ENCODE measurements at places on chromosomes 7 and 10.

- DNase-seq, result no peak
Observed at GRCh38 chr7:101595766-101596537, 33.1 kb downstream of the MYL10 start.

DNA sequence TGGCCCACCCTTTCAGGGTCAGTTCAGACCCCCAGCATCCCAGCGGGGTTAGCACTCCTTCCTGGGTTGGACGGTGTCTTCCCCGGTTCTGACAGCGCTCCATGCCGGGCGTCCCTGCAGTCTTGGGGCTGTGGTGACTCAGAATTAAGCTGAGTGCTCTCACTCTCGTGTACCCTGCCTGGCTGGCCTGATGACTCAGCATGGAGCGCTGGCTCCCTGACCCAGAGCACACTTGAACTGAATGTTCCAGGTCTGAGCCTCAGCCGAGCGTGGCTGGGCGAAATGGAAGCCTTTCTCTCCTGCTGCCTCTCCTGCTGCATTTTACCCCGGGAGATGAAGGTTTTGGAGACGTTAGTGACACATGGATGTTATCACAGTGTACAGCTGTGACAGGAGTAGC lies 7.1 kb downstream of the BAG3 start:
- peak; percentile 94 for DNase-seq

GRCh38 chr10:3704565-3705325 lies 80.3 kb downstream of the KLF6 start:
- DNase-seq, result no peak

DNA sequence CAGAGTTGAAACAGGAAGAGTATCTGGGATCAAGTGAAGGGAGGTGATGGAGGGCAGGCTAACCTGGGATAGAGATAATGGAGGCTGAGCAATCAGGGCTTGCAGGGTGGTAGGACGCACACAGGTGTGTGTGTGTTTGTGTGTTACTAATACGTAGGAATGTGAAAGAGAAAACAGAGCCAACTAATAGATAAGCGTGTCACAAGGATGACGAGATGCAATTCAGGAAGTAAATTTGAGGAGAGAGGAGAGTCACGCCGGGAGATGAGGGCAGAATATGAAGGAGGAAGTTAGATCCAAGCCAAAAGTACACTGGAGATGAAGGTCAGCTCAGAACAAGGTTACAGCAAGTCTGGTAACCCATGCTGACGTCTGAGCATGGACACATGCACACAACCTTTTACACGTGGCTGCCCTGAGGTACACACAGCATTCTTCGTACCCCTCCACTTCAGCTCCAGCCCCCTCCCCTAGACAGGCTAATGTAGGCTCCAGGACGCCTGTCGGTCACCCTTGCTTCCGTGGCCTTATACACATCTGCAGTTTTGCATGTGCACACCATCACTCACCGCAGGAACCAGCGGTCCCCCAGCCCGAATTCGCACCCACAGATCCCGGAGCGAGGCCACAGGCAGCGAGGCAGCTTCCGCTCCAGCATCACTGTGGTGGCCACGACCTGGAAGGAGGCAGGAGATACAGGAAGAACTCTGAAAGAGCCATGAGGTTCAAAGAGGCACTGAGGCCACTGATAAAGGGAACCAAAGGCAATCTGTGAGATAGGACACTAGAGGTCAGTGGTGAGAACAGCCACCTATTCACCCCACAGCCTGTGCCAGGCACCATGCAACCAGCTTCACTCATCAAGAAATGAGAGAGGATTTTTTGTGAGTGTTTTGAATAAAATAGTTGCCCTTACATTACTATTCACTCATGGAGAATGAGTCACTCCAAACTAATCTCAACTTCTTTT lies 23.7 kb upstream of the TRPV6 start:
- peak; percentile 57 for DNase-seq

GRCh38 chr10:44115516-44115915 lies 269.4 kb downstream of the CXCL12 start:
- DNase-seq, result no peak

- no peak for DNase-seq
Observed at GRCh38 chr10:19728964-19729363, 87.3 kb upstream of the PLXDC2 start.

GRCh38 chr7:151118108-151119054 lies 32.1 kb downstream of the AGAP3 start:
- no peak for DNase-seq

GRCh38 chr10:33223326-33224000 lies 111.0 kb downstream of the NRP1 start:
- no peak for DNase-seq

DNA sequence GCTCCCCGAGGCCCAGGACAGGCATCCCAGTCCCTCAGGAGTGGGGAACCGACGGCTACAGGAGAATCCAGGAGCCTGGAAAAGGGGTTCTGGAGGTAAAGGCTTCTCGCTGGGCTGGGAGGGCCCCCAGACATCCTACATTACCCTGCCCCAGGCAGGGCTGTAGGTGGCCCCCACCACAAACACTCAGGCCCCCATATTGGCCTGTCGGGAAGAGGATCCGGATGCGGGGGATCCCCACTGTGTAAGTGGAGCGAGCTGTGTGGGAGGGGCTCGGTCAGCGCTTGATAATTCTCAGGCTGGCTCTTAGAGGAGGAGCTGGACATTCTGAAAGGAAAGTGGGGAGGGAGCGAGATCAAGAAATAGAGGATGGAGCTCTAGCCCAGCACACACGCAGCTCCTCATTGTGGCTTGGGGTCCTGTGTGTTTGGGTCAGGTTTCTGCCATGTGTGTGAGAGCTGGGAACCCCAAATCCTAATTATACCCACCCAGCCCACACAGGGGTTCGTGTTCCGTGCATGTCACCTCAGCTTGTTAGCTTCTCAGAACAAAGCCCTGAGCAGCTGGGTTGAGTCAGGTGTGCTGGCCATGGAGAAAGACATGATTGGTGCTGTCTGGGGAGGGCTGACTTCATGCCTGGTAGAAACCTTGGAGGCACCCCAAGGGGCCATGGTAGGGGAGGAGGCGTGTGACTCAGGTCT lies 49.4 kb downstream of the ZNF467 start:
- no peak for DNase-seq

GRCh38 chr10:131044379-131045111 lies 267.0 kb downstream of the TCERG1L start:
- DNase-seq, result no peak

- no peak for DNase-seq
Observed at GRCh38 chr7:87920578-87920977, 13.5 kb upstream of the ADAM22 start.

DNA sequence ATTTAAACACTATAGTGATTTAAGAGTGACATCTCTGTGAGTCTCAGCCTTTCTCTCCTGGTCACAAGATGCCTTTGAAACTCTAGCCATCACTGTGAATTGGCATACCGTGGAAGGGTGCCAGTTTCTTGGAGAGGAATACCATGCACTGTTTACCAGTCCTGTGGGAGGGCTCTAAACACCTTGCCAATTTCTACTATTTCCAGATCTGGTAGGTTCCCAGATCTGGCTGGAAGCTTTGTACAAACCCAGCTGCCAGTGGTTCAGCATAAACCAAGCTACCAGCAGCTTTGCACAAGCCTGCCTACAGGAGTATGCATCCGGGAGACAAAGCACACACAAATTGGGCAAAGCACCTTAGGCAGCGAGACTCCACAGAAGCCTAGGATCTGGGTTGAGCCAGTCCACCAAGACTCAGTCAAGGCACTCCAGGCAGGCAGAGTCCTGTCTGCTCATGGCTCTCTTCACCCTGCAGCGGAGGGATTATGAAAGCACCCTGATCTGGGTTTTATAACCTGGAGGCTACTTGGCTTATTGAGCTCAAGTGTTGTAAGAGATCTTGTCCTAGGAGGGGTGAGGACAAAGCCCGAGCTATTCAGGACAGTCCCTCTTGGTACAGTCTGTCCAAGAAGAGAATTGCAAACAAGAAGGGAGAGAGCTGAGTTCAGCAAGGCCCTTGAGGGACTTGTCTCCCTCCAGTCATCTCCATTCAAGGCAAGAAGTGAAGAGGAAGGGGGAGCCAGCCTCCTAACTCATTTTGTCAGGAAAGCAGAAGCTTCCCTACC lies 23.6 kb downstream of the MCM10 start:
- no peak for DNase-seq

DNA sequence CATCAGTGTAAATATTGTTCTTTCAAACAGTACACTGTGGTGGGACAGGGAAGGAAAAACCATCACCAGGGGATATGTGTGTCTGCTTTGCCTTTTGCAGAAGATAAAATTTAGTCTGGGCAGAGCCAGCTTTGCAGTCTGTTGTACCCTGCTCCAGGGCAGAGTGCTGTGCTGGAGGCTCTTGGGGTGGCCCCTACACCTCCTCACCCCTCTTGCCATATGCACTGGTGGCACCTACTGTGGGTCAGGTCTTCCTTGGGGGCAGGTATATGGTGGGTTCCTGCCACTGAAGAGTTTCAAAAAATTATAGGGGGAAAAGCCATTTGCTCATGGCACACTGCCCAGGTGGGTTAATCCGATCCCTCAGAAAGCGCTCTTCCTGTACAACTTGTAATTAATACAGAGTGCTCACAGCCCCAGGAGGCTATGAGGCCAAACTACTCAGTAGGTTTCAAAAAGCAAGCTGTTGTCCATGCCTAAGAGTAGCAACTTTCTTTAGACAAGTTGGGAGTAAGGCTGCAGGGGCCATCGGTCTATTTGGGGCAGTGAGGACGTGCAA lies 112.7 kb upstream of the BMPER start:
- DNase-seq, result no peak

- DNase-seq, result no peak
Observed at GRCh38 chr10:78249690-78250089, 216.0 kb downstream of the RPS24 start.

- peak; percentile 64 for DNase-seq
Observed at GRCh38 chr10:100341953-100342626, 4.9 kb upstream of the SCD start.

GRCh38 chr7:41446606-41447449 lies 256.1 kb downstream of the INHBA start:
- DNase-seq, result no peak

DNA sequence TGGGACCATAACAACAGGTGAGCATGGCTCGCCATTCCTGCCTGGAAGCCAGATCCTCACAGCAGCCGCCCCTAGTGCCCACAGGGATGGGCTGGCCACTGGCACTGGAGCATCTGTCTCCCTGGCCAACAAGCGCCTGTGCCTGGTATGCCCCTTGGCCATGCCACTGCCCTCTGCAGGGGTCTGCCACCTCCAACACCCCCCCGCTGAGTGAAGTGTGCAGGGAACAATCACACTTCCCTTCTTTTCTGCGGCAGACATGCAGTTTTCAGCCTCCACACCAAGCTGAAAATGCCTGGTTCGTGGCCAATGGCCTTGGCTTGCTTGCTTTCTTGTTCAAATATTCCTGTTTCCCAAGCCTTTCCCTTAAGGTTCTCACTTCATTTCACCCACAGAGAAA lies 50.7 kb downstream of the HSPA12A start:
- DNase-seq, result no peak

DNA sequence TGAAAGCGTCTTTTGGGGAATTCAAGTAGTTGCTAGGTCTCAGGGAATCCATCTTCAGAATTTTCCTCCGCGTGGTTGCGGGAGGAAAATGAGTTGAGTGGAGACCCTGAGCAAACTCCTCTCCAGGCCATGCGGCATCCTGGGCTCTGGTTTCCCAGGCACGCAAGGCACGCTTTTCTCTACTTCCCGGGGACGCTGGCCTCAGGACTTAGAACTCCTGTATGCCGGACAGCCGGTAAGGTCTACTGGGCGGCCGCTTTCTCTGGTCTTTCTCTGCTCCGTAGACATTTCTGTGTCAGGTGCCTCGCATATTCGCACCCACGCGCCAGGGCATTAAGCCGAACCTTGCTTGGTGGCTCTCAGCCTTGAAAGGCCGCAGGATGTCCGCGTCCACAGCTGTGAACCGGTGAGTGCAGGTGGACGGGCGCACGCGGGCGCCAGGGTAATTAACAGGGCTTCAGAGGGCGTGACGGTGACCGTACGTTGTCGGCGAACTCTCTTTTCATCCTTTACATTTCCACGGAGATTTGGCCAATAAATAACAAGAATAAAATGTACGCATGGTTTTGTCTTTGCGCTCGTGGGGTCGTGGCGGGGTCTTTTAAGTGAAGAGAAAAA lies 992 bp upstream of the RBM20 start:
- no peak for DNase-seq

GRCh38 chr7:141161550-141162535 lies 88.0 kb downstream of the TMEM178B start:
- no peak for DNase-seq

GRCh38 chr7:68417659-68418058 lies 1180.6 kb upstream of the AUTS2 start:
- DNase-seq, result no peak

- no peak for DNase-seq
Observed at GRCh38 chr10:76286536-76286935, 855.1 kb downstream of the LRMDA start.

DNA sequence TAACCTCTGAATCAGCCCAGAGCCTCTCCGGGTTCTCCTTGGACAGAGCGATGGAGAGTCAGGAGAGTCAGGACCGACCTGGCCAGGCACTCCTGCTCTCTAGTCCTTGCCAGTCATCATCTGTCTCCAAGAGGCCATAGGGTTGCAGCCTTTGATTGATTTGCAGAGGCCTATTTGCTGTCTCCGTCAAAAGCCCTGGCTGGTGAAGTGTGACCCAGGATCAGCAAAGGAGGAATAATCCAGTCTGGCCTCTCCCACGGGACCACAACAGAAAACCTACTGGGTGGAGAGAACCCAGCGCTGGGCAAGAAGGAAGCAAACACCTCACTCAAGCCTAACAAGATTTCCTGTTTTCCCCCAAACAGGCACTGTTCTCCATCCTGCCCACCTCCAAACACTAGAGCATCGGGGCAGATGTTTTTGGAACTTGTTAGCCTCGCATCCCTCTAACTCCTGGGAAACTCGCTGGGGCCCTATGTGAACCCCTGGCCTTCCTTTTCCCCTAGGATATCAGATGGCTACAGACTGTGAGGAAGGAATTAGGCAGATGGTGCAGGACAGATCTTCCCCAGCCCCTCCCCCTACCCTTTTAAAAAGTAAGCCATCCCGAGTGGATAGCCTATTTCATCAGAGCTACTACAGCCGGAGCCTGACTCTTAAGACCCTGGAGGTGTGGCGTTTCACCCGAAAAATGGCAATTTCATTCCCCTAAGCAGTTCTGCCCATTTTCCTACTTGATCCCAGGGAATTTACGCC lies 54.3 kb downstream of the PODXL start:
- no peak for DNase-seq

DNA sequence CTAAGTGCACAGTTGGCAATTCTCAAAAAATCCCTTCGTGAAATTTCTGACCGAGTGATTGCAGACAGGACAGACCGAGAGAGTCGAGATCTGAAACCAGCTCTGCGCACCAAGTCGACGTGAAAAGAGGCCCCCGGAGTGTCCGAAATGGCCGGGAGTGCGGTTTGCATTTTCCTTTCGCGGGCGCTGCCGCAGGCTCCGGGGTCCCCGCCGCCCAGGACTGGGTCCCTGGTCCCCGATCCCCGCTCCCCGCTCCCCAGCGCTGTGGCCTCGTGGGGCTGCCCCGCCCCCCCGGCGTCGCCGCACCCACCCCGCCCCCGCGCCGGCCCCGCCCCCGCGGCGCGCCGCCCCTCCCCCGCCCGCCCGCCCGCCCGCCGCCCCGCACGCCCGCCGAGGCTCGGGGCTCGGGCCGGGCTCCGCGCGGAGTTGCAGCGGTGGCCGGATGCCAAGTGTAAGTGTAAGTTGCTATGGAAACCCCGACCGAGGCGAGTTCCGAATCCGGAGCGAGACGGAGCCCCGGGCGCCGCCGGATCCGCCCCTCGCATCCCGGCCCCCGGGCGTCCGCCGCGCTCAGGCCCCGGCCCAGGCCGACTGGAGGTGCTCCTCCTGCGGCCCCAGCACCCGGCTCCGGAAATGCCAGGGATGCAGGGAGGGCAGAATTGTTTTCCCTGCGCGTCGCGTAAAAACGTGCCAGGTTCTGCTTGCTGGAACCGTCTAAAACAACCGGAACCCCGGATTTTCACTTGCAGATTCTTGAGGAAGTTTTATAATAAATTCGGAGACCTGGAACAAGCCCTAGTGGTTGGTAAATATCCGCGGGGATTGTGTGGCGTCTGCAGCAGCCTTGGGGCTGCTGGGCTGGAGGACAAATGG lies 4.6 kb downstream of the BMI1 start:
- peak; percentile 84 for DNase-seq

Measured in RKO (cell line).